ENCODE measurements at places on chromosomes 7 and 10.

- no peak for DNase-seq
These were observed 25.6 kb upstream of the PLEKHA1 start for GRCh38 chr10:122348935-122349361.

GRCh38 chr10:101566333-101567164, 21.5 kb downstream of the POLL start:
- DNase-seq, result peak; percentile 34

- no peak for DNase-seq
These were observed 86.7 kb downstream of the VSTM4 start for GRCh38 chr10:49028639-49029038.

DNA sequence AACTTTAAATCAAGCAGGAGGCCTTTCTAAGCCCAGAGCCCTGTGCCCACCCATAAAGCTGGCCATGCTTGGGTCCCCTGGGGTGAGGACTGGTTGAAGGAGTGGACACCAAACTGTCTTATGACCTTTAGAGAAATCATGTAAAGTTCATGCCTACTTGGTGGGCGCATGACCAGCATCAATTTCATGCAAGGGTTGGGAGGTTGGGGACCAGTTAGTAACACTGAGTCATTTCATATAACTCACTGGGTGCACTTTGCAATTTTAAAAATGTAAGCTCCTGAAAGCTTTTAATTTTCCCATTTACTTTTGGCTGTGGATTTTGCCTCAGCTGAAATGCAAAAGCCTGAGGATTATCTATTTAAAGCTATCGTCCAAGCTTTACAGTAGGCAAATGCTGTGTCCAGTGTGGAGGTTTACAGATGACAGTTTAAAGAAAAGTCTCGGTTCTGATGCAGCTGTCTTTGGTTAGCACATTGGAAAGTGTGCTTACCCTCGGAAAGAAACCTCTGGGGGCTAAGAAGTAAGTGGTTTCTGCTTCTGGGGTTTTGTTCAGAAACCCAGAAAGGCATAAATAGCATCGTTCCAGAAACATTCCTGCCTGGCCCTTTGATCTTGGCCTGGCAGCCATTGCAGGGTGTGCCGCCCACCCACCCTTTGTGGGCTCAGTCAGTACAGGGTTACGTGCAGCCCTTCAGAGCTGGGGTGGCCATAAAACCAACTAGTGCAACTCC, 48.8 kb upstream of the CHST15 start:
- no peak for DNase-seq

DNA sequence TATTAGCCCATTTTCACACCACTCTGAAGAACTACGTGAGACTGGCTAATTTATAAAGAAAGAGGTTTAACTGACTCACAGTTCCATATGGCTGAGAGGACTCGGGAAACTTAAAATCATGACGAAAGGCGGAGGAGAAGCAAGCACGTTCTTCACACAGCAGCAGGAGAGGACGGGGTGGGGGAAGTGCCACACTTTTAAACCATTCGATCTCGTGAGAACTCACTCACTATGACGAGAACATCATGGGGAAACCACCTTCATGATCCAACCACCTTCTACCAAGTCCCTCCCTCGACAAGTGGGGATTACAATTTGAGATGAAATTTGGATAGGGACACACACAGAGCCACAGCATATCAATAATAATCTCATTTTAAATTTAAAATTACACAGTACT, 80.2 kb downstream of the VWDE start:
- DNase-seq, result no peak

DNA sequence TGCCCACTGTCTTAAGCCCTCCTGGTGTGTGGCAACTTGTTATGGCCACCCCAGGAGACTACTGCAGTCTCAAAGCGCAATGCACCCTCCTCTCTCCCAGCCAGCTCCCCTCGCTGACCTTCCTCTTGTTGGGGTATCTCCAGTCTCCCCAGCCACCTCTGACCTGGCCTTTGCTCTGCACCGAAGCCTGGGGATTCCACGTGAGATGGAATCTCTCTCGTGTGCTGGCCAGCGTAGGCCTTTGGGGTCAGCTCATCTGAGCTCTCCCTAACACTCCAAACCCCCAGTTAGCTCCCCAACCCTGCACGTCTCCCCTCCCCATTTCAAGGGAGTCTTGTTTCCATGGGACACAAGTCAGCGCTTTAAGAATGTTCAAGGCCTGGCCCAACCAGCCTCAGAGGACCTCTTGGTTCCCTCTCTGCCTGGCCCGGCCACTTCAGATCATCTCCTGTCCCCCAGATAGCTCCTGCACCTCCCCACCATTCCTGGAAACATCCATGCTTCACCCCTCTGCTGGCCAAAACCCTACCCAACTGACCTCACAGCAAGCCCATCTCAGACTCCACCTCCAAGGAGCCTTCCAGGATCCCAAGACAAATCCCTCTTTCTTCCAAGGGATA, 11.2 kb downstream of the ITPRIP start:
- DNase-seq, result no peak
